ENCODE measurements at places on chromosomes 1 and 21.

DNA sequence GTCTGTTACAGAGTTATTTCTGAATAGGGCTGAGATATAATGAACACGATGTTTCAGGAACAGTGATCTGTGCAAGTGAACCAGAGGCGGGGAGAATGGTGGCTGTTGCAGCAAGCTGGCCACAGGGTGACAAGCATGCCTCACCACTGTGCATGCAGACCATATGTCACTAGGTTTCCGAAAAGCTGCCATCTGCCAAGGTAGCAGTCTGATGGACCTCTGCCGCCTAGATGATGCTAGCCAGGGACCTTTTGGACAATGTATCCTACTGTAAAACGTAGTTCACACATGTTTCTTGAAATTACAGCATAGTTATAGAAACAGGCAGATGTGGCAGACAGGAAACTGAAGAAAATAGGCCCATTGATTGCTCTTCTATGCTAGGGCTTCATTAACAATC lies 204.2 kb upstream of the RRP15 start:
- DNase-seq, result no peak

DNA sequence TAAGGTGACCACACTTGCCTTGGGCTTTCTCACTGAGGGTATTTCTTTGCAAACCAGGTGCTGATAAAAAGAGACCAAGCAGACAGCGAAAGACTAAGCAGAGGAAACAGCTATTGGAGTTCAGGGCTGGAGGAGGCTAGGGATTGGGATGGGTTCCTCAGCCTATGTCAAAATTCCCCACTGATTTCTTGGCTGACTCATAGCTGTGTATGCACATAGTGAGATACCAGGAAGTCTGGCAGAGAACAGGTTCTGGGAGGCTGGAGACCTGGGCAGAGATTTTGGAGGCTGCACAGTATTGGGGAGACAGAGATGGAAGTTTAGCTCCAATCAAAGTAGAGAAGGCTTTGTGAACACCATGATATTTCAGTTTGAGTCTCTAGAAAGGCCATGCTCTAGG lies 25.3 kb downstream of the YARS1 start:
- peak; percentile 57 for DNase-seq

DNA sequence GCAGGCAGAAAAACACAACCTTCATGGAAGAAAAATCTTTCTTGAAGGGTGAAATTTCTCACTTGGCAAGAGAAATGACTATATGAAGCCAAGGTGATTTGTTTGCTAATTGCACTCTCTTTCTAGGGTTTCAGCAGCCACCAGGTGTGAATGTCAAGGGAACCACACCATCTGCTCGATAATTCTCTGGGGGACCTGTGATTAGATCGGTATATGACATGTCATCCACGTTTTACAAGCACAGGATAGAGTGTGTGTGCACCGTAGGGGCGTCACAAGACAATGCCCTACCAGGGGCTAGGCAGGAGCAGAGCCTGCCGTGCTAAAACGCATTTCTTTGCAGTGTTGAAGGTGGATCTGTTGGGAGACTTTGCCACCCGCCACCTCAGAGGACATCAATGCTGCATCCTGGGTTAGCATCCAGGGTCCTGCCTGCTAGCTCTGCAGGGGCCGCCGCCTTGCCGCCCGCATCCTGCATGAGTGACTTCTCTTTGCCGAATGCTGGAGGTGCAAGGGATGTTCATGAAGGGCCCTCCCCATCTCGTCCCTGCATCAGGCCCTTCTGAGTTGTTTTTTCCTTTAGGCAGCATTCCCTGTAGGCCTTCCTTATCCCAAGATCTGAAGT lies 37.8 kb upstream of the CCSAP start:
- no peak for DNase-seq

GRCh38 chr1:234206651-234207284 lies 166.5 kb upstream of the COA6 start:
- DNase-seq, result peak; percentile 68

GRCh38 chr1:162670928-162671663 lies 38.8 kb downstream of the DDR2 start:
- DNase-seq, result peak; percentile 82

DNA sequence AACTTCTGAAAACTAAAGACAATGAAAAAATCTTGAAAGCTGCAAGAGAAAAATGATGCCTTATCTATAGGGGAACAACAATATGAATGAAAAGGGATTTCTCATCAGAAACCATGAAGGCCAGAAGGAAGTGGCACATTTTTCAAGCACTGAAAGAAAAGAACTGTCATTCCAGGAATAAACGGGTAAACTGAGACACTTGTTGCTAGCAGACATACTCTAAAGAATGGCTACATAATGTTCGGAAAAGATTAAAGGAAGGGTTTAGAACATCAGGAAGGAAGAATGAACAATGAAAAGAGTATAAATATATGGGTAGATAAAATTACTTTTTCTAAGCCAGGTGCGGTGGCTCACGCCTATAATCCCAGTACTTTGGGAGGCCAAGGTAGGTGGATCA lies 14.5 kb downstream of the RBBP5 start:
- no peak for DNase-seq

- no peak for DNase-seq
Observed at GRCh38 chr1:3999941-4000735, 100.1 kb upstream of the C1orf174 start.

GRCh38 chr1:6111571-6111970 lies 65.9 kb downstream of the KCNAB2 start:
- no peak for DNase-seq

DNA sequence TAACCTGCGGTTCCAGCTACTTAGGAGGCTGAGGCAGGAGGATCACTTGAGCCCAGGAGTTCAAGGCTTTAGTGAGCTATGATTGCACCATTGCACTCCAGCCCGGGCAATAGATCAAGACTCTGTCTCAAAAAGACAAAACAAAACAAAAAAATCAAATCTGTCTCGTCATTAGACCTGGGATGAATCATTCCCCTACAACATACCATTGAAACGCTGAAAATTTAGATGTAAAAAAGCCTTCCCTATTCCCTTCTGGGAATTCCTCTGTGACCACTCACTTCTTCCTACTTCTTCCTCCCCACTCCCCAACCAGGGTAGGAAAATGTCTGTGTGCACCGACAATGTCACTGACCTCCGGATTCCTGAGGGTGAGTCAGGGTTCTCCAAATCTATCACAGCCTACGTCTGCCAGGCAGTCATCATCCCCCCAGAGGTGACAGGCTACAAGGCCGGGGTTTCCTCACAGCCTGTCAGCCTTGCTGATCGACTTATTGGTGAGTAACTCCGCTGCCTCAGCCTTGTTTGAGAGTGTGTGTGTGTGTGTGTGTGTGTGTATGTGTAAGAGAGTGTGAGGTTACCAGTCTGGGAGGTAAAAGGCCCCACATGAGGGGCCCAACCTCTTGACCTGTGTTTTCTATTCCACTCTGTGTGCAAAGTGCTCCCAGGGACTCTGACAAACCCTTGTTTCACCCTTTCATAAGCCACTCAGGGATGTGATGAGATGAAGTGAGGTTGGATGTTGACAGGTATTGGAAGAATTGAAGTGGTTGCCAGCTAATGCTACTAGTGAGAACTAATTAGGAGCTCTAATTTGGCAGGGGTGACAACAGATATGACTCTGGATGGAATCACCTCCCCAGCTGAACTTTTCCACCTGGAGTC lies 16.3 kb upstream of the SARS1 start:
- peak; percentile 100 for DNase-seq

Measured in fibroblast of upper back skin (primary cell).